ENCODE measurements at places on chromosomes 16 and 17. TPM values are rescaled to one million over a fixed set of nuclear protein-coding genes. Genes with fewer than 3 reads are reported as not detected.

The CD68 gene
- polyA plus RNA-seq: 1.8 TPM

The CSF3 gene
- polyA plus RNA-seq: 3.5 TPM

The RNU2-1 gene
- not detected for polyA plus RNA-seq

The COG1 gene
- 24.0 TPM for polyA plus RNA-seq

The SLC12A4 gene
- polyA plus RNA-seq: 44.8 TPM

The FBXL19 gene
- 10.1 TPM for polyA plus RNA-seq

The PRKCA gene
- 5.0 TPM for polyA plus RNA-seq

The HSF4 gene
- 330 TPM for polyA plus RNA-seq

The CRYM gene
- not detected for polyA plus RNA-seq

The AANAT gene
- 0.23 TPM for polyA plus RNA-seq

The HASPIN gene
- polyA plus RNA-seq: not detected

The MYH4 gene
- polyA plus RNA-seq: not detected

The GNG13 gene
- not detected for polyA plus RNA-seq

The CAVIN1 gene
- 25.2 TPM for polyA plus RNA-seq

The SLC5A2 gene
- 2.8 TPM for polyA plus RNA-seq

The KRTAP3-3 gene
- polyA plus RNA-seq: not detected

The KRT25 gene
- polyA plus RNA-seq: not detected

The GPR139 gene
- not detected for polyA plus RNA-seq

The FOXJ1 gene
- polyA plus RNA-seq: 5.7 TPM

The GINS2 gene
- polyA plus RNA-seq: 1.9 TPM

The CLEC19A gene
- not detected for polyA plus RNA-seq

The KCNJ12 gene
- 0.16 TPM for polyA plus RNA-seq

The PERCC1 gene
- not detected for polyA plus RNA-seq

The TP53TG3F gene
- polyA plus RNA-seq: not detected

The AARS1 gene
- polyA plus RNA-seq: 53.2 TPM

The CPD gene
- 12.9 TPM for polyA plus RNA-seq

The TEX19 gene
- not detected for polyA plus RNA-seq

The NHLRC4 gene
- 0.27 TPM for polyA plus RNA-seq

The ABCC6 gene
- 30.6 TPM for polyA plus RNA-seq

The C16orf96 gene
- polyA plus RNA-seq: 0.31 TPM

The PPP1R27 gene
- polyA plus RNA-seq: 1.5 TPM

The CARD14 gene
- 0.33 TPM for polyA plus RNA-seq

The KRT14 gene
- polyA plus RNA-seq: 0.30 TPM

The RGS9 gene
- polyA plus RNA-seq: 7.1 TPM

The CTRL gene
- 609 TPM for polyA plus RNA-seq

The C1QTNF8 gene
- polyA plus RNA-seq: not detected

The PHKG2 gene
- polyA plus RNA-seq: 42.1 TPM

The CD300LB gene
- polyA plus RNA-seq: 0.09 TPM

The SLC38A8 gene
- polyA plus RNA-seq: 0.38 TPM

The SPATA32 gene
- 0.19 TPM for polyA plus RNA-seq

The TMC7 gene
- polyA plus RNA-seq: 0.42 TPM

The GUCY2D gene
- polyA plus RNA-seq: 0.02 TPM

The MARVELD3 gene
- polyA plus RNA-seq: 9.7 TPM

The CES1 gene
- 34.8 TPM for polyA plus RNA-seq

The CSH2 gene
- not detected for polyA plus RNA-seq

The C17orf78 gene
- not detected for polyA plus RNA-seq

The NPIPA3 gene
- polyA plus RNA-seq: 2.2 TPM

The PDIA2 gene
- 1,758 TPM for polyA plus RNA-seq

The ACSM2A gene
- 0.56 TPM for polyA plus RNA-seq

The PRSS33 gene
- polyA plus RNA-seq: not detected

The TNFRSF17 gene
- not detected for polyA plus RNA-seq

The ACE gene
- polyA plus RNA-seq: 8.2 TPM

The KRT31 gene
- polyA plus RNA-seq: not detected

The ATP1B2 gene
- polyA plus RNA-seq: 6.7 TPM

The CCL1 gene
- not detected for polyA plus RNA-seq
